AG09319 (cell line): ENCODE measurements at places on chromosomes 3 and 15.

- no peak for DNase-seq
Observed at GRCh38 chr3:129343643-129344360, 65.1 kb downstream of the HMCES start.

DNA sequence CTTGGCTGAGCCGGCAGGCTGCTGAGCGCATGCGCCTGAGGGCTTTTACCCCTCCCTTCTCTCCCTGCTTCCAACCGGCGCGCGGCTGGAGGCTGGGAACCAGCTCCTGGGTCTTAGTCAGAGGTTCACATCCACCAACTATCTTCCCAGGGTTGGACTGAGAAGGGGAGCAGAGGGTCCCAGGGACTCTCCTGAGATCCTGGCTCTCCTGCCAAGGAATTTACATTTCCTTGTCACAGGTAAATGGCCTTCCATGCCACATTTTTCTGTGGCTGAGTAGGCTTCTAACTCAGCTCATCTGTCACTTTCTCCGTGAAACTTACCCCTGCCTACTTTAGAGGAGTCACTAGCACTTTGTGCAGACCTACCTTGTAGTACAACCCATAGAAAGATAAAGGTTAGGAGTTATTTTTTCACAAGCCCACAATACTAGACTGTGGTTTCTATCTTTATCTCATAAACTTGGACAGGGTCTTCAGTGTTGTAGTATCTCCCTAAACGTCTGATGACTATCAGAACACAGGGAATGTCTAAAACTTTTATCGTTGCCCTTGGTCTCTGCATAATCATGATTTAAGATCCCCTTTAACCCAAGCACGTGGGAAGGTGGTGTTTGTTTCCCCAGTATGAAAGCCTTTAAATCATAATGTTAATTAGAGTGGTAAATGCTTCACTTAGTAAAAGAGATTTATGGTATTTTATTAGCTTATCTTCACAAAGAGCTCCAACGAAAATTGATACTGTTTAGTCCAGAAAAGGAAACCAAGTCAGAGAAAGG is 638 bp upstream of the TBC1D5 start:
- DNase-seq, result no peak

- no peak for DNase-seq
Observed at GRCh38 chr3:51379746-51380455, 5.2 kb upstream of the MANF start.

GRCh38 chr3:149151843-149152242 is 22.4 kb downstream of the HPS3 start:
- peak; percentile 18 for DNase-seq

DNA sequence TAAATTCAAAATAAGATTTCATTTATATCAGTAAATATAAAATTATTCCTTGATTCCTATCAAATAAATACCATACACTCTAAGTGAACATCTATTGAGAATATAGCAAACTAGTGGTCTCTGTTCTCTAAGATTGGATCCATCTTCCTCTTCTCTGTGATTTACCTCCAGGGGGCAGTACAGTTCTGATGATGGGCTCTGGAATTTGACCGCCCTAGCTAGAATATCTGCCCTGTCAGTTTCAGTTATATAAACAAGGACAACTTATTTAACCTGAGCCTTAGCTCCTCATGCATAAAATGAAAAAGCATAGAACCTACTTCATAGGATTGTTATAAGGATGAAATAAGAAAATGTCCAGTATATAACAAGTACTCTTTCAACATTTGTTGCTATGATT is 171.1 kb upstream of the CCDC54 start:
- peak; percentile 11 for DNase-seq

GRCh38 chr15:92797168-92798052 is 102.7 kb upstream of the CHD2 start:
- no peak for DNase-seq

- DNase-seq, result peak; percentile 93
Observed at GRCh38 chr3:152269056-152269830, 514 bp downstream of the MBNL1 start.

GRCh38 chr3:194976049-194976451 is 290.4 kb downstream of the FAM43A start:
- DNase-seq, result no peak

DNA sequence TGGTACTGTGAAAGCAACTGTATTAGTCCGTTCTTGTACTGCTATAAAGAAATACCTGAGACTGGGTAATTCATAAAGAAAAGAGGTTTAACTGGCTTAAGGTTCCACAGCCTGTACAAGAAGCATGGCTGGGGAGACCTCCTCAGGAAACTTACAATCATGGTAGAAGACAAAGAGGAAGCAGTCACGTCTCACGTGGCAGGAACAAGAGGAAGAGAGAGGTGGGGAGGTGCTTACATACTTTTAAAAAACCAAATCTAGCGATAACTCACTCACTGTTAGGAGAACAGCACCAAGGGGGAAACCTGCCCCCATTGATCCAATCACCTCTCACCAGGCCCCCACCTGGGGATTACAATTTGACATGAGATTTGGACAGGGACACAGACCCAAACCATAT is 48.9 kb downstream of the IQGAP1 start:
- DNase-seq, result no peak

- no peak for DNase-seq
Observed at GRCh38 chr15:32685576-32685975, 32.2 kb upstream of the GREM1 start.

DNA sequence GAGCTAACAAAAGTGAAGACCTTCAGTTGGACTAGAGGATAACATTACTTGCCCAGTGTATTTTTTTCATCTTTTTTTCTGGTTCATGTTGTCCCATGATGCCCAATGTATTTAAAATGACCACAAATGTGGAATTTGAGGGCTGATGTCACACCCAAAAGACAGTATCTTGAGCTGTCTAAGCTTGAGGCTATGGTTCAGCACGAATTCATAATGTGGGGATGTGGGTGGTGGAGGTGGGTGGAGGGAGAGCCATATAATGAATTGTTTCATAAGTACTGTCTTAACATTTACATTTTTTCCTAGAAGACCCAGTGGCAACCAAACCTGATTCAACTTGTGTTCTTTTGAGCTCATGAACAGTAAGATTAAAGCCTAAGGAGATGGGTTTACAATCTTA is 37.5 kb downstream of the CHAC1 start:
- DNase-seq, result no peak

DNA sequence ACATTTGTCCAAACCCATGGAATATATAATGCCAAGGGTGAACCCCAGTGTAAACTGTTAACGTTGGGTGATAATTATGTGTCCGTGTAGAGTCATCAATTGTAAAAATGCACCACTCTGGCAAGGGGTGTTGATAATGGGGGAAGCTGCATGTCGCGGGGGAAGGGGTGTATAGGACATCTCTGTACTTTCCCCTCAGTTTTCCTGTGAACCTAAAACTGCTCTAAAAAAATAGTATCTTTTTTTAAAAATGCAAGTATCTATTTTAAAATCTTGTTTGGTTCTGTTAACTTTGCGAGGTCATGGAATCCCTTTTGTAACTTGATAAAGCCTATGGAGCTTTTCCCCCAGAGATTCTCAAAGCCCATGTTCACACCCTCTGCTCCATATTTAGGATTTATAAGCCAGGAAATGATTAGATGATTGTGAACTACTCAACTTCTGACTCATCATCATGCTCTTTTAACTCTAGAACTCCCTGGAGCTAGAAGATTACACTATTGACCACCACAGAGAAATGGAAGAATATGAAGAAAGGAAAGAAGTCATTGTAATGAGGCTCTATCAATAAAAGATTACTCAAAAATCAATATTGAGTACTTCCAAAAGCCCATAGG is 56.1 kb upstream of the C3orf49 start:
- peak; percentile 24 for DNase-seq

DNA sequence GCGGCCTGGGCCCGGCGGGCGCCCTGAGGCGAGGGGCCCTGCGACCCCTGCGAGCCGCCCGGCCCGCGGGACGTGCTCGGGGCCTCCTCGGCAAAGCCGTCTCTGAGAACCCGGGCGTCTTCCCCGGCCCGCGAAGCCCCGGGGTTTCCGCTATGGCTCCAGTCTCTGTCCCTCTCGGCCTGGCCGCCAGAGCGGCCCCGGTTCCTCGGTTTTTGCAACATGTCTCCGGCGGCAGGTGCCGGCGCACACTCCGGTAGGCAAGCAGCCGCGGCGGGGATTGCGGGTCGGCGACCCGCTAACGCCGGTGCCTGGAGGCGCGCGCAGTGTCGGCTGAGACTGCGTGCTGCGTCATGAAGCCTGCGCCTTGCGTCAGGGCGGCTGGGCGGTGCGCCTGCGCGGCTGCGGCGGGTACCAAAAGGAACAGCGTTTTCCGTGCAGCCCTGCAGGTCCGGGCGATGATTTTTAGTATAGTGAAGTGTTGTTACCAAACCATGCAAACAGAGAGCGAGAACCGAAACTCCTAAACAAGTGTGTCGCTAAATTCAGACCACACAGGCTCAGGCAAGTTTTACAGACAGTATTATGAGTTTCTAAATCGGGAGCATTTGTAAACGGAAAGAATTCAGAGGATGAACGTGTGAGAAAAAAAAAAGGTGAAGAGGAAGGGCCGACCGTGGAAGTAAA is at the start of gene NSMCE3:
Gene NSMCE3 (minus strand): TSS at position 338 of the 684 bp plus-strand sequence. CDS start 117 bp downstream, at position 221.
- peak; percentile 65 for DNase-seq

DNA sequence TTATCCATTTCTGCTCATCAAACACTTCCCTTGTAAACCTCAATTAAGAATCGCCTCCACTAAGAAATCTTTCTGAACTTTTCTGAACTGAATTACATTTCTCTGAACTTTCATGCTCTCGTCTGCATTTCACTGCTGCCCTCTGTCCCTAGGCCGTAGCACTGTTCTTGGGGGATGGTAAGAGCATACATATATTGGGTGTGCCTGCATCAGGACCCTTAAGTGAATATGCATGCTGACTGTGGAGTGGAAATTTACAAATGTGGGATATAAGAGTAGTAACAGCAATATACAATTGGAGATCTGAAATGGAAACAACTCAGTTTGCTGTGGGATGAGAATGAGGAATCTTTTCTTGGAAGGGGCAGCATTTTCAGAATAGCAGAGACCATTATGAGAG is 148.6 kb downstream of the MCTP2 start:
- no peak for DNase-seq

- DNase-seq, result no peak
Observed at GRCh38 chr15:81534124-81534523, 160.1 kb upstream of the TMC3 start.

DNA sequence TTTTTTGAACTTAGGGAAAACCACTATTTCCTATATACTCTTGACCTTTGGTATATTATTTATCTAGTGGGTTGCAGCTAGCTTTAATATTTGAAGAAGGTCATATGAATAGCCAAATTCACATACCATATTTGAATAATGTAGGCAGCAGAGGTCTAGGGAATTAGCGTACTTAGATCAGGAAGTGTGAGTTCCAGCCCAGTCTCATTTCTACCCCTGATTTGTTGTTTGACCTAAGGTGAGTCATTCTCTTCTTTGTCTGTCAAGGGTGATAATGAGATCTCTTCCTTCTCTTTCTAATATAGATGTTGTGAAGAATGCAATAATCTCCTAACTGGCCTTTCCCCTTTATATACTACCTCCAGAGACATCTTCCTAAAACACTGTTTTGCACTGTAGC is 36.6 kb upstream of the ZPLD1 start:
- no peak for DNase-seq

DNA sequence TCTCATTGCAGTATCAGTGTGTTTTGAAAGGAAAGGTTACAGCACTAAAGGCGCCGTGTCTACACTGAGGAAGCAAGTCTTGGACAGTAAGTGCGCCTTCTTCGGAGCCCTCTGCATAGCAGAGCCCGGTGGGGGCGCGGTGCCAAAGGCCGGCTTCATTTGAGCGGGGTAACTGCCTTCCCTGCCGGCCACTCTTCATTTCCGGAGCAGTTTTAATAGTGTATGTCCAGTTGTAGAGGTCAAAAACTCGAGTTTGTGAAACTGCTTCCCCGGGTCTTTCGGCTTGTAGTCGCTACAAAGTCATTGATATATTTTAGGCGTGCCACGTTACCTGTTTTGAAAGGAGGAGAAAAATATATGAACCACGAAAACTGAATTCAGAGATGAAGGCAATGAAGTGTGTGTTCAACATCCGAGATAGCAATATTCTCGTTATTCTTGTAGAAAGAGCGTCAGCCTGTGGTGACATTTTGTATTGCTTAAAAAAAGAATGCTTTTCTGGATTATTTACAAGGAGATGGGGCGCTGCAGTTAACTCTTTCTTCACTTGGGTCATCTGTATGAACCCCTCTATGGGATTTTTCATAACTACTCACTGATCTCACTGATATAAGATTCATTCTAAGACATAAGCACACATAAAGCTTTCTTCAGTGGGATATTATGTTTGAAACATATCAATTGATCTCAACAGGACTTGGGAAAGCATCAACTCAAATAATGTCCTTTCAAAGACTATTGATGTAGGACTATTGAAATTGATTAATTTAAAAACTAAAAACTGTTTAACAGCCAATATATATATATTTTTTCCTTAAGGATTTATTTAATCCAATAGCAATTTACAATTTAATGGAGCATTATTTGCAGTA is 3.0 kb downstream of the ALCAM start:
- no peak for DNase-seq

- DNase-seq, result no peak
Observed at GRCh38 chr3:133620066-133620784, 41.5 kb downstream of the TOPBP1 start.

GRCh38 chr15:48469271-48469670 is 138.0 kb downstream of the DUT start:
- DNase-seq, result no peak

DNA sequence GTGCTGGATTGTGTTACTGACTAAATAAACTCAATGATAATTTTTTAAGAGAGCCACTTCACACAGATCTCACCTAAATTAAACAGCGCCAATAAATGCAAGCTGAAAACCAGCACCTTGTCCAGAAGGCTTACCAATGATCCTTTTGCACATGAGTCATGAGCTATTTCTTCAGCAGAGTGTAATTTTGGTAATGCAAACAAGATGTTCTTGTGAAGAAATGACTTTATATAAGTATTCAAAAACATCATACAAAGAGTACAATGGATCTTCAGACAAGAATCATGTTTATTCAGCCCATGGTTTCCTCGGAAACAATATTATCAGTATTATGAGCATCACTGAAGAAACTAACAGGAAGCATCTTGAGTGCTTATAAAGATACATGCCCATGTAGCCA is 263.8 kb upstream of the UBE2E2 start:
- no peak for DNase-seq

DNA sequence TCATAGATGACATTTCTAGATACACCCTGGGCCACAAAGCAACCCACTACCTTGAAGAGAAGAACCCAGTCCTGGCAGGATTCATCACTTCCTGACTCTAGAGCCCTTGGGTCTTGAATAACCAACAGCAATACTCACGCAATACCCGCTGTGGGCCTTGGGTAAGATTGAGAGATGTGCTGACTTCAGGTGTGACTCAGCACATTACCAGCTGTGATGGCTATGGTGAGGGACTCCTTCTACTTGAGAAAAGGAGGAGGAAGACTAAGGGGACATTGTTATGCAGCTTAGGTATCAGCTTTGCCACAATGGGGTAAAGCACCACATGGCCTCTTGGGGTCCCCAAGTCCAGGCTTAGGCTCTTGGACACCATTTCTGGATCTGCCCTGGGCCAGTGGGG is 14.9 kb downstream of the C3orf33 start:
- DNase-seq, result no peak
